Effector CD4-positive, alpha-beta T cell (primary cell): ENCODE measurements at places on chromosomes 3 and 15.

DNA sequence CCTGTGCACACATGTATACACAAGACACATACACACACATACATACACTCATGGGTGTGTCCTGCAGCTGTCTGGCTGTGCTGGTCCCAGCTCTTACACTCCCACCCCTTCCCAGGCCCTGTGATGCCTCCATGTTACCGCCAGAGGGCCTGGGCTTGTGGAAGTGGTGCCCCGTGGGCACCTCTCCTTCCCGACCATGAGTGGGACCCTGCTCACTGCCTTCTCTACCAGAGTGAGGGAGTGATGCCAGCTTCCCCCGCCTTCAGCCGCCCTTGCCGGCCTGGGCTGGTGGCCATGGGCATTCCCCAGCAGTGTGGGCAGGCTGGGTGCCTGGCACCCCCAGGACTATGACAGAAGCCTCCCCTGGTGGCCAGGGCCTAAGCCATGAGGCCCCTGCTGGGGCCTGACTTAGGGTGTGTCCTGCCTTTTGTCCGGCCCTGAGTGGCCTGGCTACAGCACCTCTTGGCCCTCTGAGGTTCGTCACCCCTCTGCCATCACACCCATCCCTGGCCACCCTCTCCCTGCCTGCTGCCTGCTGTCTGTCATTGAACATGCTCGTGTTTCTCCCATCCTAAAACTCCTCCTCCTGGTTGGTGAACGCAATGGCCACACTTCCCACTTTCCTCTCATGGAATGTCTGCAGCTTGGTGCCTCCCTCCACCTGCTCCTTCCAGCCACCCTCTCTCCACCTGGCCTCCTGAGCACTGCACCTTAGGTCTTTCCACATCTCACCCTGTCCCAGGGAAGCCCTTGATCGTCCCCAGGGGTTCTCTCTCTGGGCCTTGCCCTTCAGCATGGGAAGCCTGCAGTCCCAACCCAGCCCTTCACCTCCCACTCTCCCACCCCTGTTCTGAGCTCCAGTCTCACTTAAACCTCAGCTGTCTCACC lies 14.6 kb downstream of the HDAC11 start:
- DNase-seq, result no peak

DNA sequence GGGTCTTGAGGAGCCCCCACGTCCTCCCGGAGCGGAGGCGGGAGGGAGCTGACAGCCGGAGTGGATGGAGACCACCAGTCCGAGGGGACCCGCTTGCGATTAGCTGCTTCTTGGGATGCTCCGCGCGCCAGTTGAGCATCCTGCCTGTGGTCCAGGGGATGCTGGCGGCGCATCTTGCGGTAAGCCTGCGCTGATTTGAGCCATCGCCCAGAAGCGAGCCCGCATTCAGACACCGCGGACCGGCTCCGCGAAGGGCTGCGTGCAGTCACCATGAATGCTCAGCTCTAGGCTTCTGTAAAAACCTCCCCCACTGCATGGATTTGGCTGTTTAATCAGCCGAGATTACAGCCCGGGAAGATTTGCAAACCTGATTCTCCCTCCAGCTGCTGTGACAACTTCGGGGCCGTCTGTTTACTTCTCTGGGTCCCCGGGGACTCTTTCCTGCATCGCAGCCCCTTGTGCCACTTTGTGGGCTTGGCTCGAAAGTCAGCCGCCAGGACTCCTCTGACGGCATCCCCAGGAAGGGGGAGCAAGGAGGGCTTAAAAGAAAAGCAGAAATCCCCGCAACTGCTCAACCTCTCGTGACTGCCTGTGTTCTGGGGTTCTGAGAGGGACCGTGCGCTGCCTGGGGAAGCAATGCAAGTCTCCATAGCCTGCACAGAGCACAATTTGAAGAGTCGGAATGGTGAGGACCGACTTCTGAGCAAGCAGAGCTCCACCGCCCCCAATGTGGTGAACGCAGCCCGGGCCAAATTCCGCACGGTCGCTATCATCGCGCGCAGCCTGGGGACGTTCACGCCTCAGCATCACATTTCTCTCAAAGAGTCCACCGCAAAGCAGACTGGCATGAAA lies 171.1 kb downstream of the KCNAB1 start:
- no peak for DNase-seq

DNA sequence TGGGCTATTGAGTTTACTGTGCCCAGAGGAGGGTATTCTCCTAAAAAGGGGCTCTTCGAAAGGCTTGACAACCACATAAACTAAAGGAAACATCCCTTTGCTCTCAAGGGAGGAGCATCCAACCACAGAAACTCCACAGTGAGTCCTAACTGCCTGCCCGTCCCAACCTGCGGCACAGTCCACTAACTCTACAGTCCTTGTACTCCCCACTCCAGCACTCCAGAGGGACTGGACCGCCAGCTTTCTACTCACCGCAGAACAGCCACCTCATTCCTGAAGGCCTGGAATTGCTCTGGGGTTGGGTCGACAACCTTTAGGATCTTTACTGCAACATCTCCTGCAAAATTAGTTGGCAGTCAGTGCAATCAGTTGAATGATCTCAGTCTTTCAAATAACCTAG lies 34.6 kb downstream of the MKRN2 start:
- no peak for DNase-seq

DNA sequence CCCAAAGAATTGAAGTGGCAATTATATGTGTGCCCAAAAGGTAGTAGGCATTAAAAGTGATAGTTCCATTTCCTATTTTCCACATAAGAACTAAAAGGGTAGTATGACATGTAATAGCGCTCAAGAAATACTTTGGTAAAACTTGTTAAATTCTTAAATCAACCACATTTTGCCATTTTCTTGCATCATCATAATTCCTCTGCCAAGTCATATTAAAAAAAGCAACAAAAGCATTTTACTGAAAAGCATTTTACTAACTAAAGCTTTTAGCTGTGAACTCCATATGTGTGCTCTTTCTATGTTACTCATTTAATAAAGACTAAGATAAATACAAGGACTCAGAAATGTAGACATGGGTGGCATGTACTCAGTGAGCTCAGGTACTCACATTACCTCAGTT lies 70.1 kb downstream of the GPR160 start:
- no peak for DNase-seq

GRCh38 chr15:100124936-100125335 lies 216.8 kb downstream of the ADAMTS17 start:
- DNase-seq, result no peak

- no peak for DNase-seq
These were observed 164.0 kb downstream of the PDCD6IP start for GRCh38 chr3:33962396-33962795.

- DNase-seq, result no peak
These were observed 59.1 kb downstream of the PLCL2 start for GRCh38 chr3:16943857-16944256.

GRCh38 chr3:194395212-194395611 lies 3.9 kb downstream of the GP5 start:
- no peak for DNase-seq
